ENCODE measurements at places on chromosomes 12 and 14.

DNA sequence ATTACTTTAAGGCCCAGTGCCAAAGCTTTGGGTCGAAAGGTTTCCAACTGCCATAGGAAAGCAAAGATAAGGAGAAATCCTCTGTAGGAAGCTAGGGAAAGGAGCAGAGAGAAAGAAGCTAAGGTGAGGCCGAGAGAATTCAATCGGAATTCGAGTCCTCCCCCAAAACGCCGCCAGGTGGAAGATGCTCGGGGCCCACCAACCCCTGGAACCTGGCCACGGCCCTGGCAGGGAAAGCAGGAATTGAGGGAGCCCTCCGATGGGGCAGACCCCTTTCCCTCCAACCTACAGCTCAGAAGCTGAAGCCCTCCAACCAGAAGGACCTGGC, 498 bp downstream of the GMFB start:
- no peak for DNase-seq

GRCh38 chr14:60002819-60003492, 83.0 kb downstream of the LRRC9 start:
- DNase-seq: no peak

- DNase-seq: no peak
These were observed 73.3 kb upstream of the HIF1A start for GRCh38 chr14:61622051-61622450.

DNA sequence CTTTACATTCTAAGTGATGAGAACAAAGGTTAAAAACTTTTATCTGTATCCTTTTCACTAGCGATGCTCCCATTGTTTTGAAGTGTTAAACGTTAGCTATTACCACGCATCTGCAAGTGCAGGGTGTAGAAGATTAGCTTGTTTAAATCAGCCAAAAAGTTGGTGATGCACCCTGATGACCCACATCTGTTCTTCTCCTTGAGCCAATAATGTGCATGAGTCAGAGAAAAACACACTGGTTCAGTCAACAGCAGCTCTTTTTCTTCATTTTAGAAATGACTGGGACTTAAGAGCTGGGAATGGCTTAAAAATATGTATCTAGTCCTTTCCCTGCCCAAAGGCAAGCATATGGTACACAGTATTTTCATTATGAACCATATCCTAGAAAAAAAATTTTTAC, 323.5 kb upstream of the PDE3A start:
- no peak for DNase-seq

GRCh38 chr14:60508707-60509437, at the start of gene SIX6:
Gene SIX6, plus strand, starts transcription at chr14:60509146. Its CDS starts 253 bp downstream, at chr14:60509399.
- no peak for DNase-seq

Data from CD4-positive, alpha-beta T cell treated with Interleukin-6 for 4 hours (primary cell).